ENCODE measurements at places on chromosomes 6 and 20.

DNA sequence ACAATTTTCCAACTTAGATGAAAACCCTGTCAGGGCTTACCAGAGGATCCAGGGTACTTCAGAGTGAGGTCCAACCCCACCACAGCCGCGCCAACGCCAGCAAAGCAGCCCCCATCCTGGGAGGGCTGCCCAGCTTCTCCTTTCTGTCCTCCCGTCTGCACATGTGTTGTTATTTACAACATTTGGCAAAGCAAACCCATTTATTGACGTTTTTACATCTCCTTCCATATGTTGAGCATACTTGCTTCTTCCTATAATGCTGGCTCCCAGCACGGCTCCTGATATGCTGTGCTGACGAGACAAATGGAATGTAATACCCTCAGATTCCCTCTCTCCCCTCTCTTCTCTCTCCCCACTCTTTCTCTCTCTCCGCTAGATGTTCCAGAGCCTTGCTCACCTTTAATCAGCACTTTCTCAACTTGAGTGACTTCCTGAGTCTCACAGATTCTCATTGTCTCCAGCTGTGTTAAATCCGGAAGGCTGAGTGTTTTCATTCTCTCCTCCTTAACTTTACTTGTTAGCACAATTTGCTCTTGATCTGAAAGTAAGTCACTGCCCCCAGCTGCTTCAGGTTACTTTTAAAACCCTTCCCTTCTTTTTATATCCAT, 22.7 kb downstream of the RCAN2 start:
- DNase-seq: peak; percentile 15

DNA sequence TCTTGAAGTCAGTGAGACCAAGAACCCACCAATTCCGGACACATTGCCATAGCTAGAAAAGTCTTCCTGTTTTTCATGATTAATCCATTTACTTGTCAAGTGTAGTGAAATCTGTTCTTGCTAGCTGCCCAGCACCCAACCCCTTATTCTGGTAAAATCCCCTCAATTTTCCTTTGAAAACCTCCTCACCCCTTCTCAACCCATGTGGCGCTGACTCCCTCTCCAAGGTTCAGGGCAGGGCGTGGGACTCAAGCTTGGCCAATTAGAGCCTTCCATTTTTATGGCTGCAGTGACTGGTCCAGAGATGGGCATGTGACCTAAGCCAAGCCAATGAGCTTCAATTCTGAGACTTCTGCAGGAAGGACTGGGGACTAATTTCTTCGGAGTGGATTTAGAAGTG, 9.8 kb upstream of the ZBP1 start:
- no peak for DNase-seq

DNA sequence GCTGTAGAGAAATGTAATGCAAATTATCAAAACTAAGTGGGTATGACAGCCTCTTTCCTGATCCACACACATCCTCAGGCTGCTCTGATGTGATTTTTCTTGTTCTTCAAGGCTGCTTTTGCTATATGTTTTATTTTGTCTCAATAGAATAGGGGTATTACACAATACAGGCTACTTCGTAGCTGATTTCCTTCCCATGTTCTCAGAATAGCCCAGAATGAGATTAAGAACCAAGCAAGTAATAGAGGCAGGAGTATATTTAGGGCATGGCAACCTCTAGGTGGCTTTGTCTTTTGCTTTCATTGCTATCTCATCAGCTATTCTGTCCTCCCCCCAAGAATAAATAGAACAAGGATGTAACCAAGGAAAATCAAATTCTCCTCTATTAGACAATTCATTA, 241.8 kb downstream of the ALDH8A1 start:
- DNase-seq: no peak

GRCh38 chr20:34527016-34527415, 10.8 kb downstream of the DYNLRB1 start:
- DNase-seq: no peak

GRCh38 chr6:14819840-14820420, 425.9 kb upstream of the JARID2 start:
- DNase-seq: no peak

GRCh38 chr6:147684906-147685305, 176.4 kb downstream of the SAMD5 start:
- no peak for DNase-seq

- no peak for DNase-seq
Observed at GRCh38 chr6:108165714-108166663, at the start of gene NR2E1. Gene NR2E1, plus strand, starts transcription at chr6:108166022. Its CDS starts 744 bp downstream, at chr6:108166766.

GRCh38 chr6:100307561-100307960, 157.2 kb downstream of the SIM1 start:
- DNase-seq: no peak

GRCh38 chr6:14207448-14207847, 89.9 kb downstream of the CD83 start:
- DNase-seq: peak; percentile 77

DNA sequence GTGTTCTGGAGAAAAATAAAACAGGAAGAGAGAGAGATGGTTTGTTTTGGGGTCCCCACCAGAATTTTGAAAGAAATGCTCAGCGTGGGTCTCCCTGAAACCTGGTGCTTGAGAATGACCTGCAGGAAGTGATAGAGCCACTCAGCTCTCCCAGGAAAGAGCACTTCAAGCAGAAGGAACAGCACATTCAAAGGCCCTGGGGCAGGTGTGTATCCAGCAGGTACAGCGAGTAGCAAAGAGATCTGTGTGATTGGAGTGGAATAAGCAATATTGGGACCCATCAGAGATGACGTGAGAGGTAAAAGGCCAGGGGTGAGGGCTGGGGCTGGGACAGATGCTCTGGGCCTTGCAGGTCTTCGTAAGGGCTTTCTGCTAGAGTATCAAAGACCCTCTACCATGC, 89.5 kb upstream of the CCDC167 start:
- no peak for DNase-seq

DNA sequence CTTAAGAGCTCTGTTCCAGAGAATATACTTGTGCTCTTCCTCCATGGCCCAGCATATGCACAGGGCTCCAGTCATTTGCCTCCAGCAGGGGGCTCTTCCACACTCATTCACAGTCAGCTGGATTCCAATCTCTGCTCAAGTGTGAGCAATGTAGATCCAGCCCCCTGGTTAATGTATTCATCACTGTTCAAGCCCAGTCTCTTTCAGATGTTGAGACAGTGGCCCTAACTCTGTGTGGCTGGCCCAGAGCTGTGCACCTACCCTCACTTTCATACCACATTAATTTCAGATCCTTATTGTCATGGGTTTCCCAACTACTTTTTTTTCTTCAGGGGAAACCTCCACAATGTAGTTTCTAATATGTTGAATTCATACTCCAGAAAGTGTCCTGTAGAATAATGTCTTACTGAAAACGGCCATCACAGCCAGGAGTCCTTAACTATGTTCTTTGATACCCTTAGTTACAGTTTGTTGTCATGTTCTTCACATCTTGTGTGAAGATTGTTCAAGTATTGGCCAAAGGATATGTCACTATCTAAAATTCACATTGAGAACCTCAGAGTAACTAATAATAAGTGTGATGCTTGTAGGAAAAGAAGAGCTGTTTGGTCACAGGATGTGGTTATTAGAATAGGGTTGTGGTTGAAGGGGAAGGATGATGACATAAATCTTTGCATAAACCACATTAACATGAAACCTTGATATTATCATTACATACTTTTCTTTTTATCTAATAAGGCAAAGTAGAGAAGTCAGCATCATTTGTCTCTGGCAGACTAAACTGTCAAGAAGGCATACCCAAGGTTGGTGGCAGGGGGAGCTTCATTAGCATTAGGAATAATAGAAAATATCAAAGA, 14.4 kb upstream of the HLA-DQA1 start:
- peak; percentile 34 for DNase-seq

DNA sequence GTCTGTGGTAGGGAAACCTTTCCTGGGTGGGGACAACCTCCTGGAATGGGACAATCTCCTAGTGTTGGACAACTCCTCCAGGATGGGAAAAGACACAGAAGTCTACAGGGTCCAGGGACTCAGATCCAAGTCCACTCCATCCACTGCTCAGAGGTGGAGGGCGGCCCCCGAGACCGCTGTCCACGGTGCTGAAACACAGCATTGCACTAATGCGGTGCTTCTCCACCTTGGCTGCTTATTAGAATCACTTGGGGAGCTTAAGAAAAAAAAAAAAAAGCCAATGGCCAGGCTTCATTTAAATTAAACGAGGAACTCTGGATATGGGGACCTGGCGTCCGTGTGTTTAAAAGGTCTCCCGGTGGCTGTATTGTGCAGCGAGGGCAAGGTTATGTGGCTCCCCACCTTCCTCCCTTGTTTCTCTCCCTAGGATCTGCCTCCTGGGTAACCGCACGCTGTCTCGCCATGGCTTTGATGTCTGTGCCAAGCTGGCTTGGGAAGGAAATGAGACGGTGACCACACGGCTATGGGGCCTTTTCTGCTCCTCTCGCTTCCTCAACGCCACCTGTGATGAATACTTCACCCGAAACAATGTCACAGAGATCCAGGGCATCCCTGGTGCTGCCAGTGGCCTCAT, 12.0 kb downstream of the SLC12A5 start:
- DNase-seq: peak; percentile 74
